ENCODE measurements at places on chromosomes 3 and 15.

DNA sequence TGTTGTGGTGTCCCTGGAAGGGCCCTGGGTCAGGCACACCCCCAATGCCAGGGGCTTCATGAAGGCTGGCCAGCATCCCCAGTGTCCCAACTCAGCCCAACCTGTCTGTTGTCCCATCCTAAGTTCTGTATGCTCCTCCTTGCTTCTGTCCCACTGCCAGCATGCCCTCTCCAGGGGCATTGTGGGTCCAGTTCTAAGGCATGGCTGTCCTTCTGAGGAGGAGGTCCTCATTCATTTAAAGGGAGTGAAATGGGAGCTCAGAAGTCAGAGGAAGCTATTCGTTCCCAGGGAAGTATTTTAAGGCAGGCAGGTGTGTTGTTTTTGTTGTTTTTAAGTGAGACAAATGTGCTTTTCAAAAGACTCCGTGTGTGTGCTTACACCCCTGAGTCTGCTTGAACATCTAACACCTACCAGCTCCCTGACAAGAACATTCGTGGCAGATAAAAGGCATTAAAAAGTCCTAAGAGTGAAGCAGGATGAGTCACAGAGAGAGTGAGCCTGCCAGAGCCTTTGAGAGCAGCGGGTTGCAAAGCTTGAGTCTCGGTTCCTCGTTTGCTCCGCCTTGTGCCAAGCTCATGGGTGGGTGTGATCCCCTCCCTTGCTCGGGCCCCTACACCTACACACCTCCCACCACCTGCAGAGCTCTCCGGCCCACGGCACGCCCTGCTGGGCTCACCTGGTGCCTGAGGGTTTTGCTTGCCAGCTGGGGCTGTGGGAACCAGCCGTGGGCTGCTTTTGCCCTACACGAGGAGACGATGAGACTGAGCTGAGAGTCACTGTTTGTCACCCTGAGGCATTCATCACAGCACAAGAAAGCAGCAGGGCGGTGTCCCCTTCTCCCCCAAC is 183.4 kb upstream of the TOPAZ1 start:
- DNase-seq, result peak; percentile 1

DNA sequence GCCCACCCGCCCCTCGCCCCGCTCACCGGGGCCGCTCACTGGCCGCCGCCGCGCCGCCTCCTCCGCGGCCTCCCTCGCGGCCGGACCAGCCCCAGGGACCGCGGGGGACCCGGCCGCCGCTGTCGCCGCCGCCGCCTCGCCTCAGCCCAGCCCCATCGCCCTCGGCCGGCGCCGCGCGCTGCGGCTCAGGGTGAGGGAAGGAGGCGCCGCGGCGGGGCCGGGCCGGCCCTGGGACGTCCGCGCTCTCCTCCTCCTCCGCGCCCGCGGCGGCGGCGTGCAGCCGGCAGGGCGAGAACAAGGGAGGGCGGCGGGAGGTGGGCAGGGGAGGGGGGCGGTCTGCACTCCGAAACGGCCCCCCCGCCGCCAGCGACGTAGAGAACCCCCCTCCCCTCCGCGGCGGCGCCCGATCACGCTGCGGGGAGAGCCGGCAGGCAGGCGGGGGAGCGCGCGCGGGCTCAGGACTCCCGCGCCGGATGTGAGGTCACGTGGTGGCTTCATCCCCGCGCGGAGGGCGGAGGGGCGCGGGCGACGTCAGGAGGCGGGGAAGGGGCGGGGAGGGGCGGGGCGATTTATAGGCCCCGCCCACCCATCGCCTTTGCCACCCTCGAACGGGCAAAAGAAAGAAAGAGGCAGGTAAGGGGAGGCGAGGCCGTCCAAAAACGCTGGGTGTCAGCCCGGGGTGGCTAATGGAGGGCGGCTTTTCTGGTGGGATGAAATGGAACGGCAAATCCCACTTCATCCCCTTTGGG is at the start of gene ATP13A3:
ATP13A3 (minus strand) TSS at position 463 of the 749 bp plus-strand sequence. CDS start 24,812 bp downstream, outside the sequence.
- peak; percentile 75 for DNase-seq

DNA sequence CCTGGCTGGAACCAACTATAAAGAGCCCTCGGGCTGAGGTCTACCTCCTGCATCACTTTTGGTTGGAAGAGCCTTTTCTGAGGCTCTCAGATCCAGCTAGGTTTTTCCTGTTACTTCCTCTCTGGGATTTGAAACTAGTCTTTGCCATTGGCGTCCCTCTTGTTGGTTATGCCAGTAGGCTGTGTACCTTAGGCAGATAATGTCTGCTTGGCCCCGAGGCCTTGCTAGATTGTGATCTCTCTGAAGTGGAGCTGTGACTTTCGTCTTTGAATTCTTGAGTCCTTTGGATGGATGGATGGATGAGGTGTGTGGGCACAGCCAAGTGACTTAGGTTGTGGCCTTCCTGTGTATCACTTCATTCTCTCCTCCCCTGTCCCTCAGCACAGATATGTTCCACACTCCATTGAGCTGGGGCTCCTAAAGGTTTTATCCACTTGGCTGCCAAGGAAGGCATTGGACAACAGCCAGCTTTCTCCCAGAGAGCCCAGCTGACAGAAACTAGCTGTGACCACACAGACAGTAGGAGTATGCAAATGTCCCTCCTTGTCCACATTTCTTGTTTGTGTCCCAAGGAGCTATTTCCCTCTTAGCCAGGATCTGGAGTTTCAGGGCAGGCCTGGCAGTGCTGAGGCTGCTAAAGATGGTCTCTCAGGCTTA is 7.9 kb upstream of the DNAJC17 start:
- no peak for DNase-seq

DNA sequence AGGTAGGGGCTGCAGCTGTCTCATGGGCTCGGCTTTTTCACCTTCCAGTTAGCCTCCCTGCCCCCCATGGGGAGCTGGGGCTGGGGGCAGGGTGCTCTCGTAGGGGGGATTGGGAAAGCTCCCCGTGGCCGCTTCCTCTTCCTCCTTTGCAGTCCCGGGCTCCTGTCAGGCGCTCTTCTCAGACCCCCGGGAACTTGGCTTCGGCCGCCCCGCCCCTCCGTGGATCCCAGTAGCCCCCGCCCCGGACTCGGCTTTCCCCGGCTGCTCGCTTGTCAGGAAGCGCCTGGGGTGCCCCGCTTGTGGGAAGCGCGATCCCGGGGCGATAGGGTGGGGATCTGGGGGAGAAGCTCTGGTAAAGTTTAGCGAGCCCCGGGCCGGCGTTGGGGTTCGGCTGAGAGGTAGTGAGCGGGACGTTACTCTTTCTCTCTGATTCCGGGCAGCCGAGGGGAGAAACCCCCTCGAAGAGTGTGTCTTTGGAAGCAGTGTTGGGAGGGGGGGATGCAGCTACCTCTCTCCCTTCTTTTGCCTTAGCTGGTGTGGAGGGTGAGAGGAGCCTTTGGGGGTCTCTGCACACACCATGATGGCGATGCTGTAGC is 611 bp downstream of the PIAS1 start:
- peak; percentile 79 for DNase-seq

DNA sequence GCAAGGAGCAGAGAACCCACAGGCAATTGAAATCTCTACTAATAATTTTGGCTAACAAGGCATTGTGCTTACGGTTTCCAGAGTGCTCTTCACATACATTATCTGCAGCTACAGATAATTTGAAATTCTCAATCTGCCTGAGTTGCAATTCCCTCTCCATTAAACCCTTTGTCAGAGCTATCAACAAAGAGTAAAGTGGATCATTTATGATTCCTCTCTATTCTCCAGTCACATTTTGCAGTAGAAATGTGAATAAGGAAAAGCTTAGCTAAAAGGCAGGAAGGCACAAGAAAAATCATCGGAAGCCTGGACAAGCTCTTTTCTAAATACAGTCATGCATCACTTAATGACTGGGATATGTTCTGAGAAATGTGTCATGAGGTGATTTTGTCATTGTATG is 49.6 kb downstream of the FAM98B start:
- no peak for DNase-seq

DNA sequence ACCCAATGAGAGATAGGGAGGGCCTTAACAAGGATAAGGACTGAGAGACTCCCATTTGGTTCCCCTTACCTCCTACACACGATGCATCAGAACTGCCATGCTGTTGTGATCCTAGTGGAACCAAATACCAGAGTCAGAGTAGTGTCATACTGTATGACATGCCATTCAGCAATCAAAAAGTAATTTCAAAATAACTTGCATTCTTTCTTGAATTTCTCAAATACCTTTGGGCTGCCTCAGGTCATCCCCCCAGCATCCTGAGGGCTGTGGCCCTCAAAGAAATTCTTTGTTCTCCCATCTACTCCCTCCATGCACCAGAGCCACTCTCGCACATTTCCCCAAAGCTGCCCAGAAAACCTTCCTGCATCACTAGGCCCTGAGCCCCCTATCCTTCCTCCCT is 68.9 kb upstream of the PPP2R3A start:
- DNase-seq, result no peak

DNA sequence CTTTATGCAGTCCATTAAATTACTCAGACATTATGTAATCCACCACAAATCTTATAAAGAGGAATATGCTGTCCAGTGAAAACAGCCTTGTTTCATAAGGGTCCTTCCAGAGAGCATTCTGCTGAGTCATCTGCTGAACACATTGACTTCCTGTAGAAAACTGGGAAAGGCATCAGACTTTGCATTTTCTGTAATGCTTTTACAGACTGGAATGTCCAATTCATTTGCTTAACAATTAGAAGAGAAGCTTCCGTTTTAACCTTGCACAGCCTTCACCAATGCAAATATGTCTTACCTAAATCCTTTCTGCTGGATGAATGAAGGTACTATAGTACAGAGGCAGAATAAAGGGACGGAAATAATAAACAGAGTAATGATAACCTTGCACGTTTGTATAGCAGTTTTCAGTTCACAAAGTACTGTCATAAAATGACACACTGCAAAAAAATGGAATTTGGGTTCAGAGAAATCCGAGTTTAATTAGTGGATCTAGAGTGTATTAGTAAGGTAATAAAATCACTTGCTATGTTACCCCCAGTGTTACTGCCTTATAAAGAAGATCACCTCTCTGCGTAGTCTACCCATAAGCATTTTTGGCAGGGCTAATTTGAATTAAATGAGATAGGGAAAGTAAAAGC is 301.5 kb downstream of the PYDC2 start:
- DNase-seq, result peak; percentile 89

DNA sequence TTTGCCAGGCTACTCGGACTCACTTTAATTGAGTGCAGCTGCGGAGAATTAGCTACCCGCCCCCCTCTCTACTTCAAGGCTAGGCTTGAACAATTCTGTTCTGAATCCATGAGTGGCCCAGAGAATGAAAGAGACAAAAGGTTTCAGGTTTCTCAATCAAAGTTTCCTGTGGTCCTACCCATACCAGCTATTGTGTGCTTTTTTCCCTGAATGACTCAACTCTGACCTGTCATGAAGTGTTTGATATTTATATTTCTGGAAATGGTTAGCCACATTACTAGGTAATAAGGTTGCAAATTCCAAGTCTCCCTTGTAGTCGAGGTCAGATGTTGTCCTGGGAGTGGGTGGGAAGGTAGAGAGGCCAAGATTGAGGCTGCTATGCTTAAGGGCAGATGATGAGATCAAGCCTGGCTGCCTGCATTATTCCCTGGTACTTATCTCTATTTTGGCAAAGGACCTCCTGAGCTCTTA is 392.7 kb upstream of the TBL1XR1 start:
- no peak for DNase-seq

DNA sequence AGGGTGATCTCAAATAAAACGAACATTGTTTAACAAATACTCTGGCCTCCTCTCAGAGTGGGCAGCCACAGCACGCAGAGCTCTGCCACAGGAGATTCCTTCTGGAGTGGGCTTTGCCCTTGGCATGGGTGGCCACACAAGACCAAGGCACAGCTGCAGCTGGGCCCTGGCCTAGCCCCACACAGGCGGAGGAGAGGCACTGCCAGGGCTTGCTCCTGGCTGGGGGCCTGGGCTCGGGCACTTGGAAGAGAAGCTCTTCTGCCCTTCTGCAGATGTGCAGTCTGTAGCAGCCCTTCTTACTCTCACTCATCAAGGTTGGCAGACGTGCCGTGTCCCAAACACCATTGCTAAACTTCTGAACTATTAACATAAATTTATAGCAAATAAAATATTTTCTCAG is 67.2 kb downstream of the CRTC3 start:
- DNase-seq, result no peak

DNA sequence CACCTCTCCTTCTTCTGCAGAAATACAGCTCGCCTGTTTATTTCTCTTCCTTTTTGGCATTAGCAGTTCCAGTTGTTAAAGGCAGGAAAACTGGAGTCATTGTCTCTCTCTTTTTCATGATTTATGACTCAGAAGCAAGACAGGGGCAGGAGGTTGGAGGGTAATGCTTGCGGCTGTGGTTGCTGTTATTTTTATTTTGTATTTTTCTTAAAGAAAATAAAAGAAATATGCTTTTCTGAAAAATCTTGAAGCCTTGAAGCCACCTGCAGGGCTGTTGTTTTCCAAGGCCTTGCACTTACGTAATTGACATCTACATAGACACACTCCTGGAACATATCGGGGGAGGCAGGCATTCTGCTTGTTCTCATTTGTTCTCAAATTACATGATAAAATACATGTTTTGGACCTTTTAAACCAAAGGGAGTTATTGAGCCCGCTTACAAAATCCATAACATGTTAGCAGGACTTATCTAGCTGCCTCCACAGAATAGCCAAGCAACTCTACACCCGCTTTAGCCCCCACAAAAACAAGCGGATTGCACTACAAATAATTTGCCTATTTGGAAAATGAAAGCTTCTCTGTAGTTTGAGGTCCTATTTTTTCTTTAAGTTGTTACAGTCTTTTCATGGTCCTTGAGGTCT is 1004.6 kb upstream of the NR2F2 start:
- DNase-seq, result peak; percentile 75

- no peak for DNase-seq
Observed at GRCh38 chr3:14379843-14380242, 22.6 kb upstream of the SLC6A6 start.

DNA sequence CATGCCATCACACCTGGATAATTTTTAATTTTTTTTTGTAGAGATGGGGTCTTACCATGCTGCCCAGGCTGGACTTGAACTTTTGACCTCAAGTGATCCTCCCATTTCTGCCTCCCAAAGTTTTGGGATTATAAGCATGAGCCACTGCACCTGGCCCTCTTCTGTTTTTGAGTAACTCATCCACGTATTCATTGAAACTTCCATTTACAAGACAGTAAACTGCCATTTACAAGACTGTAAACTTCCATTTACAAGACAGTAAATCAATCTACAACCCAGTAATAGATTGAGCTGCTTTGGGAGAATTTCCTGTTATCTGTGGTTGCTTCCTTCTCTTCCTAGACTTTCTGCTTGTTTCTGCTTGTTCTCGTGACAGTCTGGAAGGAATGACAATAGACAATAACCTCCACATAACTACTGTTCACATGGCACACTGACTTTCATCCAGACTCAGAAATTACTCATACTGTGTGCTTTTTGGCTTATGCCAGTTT is 114.7 kb upstream of the CCNL1 start:
- no peak for DNase-seq

DNA sequence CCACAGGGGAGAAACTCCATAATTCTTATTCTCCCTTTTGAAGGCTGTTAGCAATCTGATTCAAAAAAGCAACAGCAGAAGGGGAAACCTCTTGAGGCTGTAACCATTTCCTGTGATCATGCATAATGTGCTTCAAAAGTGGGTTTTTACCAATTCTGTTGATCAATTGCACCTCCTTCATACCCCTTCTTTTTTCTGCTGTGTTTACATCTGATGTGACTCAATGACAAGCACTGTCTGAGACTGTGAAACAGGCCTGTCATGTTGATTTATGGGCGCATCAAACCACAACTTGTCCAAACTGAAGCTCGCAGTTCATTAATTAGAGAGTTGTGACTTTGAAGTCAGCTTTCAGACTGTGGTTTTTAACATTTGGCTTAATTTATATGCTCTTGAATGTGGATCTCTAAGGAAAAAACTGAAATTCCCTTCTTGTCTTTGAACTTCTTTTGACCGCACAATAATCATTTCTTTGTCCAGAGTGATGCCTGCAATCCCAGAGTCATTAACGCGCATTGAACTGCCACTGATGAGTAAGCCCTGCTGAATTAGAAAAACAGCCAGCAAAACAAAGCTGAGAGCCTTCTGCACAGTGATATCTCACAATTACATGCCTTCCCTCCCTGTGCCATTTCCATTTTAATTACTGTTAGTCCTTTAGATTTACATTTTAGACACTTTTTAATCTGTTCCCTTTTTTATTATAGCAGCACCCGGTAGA is 532.8 kb downstream of the FOXP1 start:
- no peak for DNase-seq
